WTC11 (cell line): ENCODE measurements at places on chromosomes 11 and 22. TPM values are rescaled to one million over a fixed set of nuclear protein-coding genes. Genes with fewer than 3 reads are reported as not detected.
A peak's percentile ranks its signal among the peaks of the same experiment; 100 is the strongest.

Gene PRODH
- 42.6 to 97.3 TPM (median 56.1 TPM) in 3 replicates for total RNA-seq

Gene SLC22A6
- total RNA-seq: not detected in 3 replicates

Gene WNT11
- 0.32 to 0.89 TPM (median 0.79 TPM) in 3 replicates for total RNA-seq

Gene POLD4
- total RNA-seq: 30.3 to 38.3 TPM (median 37.7 TPM) in 3 replicates

Gene VPS11
- 17.2 to 20.2 TPM (median 18.4 TPM) in 3 replicates for total RNA-seq

Gene PTGDR2
- 0.07 to 0.14 TPM (median 0.14 TPM) in 3 replicates for total RNA-seq

DNA sequence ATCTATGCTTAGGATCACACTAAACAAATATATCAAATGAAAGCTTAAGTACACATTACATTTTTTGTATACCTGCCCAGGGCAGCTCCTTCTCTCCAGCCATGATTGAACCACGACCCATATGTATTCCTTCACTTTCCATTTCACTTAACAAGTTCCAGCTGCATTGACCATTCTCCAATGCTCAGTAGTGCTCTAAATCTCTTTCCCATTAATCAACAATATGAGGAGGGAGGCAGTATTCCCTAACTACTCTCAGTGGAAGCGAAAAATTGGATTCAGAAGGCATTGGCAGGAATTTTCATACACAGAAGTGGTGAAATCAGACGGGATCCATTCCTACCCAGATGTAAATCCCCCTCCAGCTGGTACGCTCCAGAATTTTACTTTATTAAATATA is 372.0 kb upstream of the LUZP2 start:
- DNase-seq: no peak

DNA sequence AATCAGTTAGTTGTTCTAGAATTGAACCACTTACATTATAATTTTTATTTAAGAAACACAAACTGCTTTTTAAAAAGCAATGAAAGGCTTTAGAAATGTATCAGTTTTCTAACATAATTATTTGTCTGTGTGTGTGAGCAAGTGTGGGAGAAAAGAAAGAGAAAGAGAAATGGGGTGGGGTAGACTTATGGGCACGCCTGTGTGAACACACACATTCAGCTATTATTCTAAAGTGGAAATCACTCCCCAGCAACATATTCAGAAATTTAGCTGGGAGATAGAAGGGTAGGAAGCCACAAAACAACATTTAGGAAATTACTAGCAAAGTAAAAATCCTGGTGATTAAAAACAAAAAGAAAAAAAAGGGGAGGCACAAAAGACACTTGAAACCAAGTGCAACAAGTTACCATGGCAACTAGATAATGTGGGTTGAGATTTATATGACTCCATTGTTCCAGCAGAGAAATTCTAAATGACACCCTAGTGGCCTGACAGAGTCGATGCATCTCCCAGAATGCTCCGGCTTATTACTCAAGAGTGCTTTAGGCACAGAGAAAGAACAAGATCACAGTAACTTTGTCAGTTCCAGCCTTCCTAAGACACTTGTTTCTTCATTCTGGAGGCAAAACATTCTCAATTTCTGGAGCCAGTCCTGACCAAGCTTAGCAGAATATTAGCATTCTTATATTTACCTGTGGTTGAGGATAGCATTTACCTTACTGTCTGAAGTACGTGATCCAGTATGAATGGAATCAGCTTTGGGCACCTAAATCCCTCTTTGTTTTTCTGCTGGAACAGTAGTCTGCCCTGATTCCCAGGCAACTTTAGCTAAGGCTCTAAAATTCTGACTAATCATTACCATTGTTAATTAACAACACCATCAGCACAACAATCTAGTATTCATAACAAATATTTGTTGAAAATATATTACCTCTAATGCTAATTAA is 444.4 kb downstream of the DLG2 start:
- DNase-seq: peak; percentile 23

- DNase-seq: no peak
Measured at GRCh38 chr11:17747131-17747955, 12.8 kb downstream of the KCNC1 start.

DNA sequence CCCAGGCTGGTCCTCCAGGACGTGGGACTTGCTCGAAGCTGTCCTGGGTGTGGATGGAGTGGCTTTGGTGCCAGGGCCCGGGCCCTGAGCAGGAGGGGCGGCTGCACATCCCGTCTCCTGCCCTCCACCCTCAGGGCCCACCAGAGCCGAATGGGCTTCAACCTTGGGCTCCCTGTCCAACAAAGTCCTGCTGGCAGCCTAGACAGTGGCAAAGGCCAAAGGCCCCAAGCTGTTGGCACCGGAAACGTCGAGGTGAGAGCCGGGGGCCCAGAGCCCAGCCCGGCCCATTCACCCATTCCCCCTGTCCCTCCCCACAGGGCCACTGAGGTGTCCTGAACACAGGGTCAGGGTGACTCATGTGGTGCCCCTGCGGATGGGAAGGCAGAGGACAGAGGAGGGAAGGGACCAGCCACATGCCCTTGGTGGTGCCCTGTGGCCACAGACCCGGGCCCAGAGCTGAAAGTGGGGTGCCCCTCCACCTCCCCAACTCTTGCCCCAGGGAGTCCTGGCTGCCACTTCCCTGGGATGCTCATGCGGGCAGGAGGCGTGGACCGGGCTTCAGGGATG is 9.1 kb downstream of the TSPAN32 start:
- no peak for DNase-seq
